ENCODE measurements at places on chromosomes 3 and 15.

- DNase-seq, result no peak
Measured at GRCh38 chr3:142987080-142987700, 14.2 kb upstream of the U2SURP start.

DNA sequence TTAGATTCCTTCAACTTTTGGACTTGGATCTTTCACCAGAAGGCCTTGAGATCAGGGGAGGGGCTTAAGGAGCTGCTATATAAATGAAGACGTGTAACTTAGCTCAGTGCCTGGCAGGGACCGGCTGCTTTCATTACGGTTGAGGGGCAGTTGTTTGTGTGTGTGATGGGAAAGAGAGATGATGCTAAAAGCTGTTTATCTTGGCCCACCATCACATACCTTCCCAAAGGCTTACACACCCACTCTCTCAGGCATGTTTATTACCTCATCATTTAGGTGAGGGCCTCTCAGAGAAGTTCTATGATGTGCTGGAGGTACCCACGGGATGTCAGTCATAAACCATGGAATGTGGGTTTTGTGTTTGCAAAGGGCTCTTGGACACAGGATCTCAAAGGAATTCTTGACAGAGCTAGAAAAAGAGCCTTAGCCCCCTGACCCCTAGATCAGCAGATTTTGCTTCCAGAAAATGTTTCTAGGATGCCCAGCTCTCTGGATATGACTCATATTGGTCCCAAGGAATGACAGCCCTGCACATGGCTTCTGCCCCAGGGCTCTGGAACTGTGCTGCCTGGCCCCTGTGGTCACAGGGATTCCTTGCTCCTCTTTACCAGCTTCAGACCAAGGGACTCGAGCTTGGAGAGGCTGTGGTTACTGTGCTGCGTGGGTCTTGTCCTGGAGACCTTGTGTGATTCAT, 15.9 kb upstream of the SMAD3 start:
- DNase-seq, result peak; percentile 63

GRCh38 chr3:152206243-152206760, 62.4 kb upstream of the MBNL1 start:
- no peak for DNase-seq

DNA sequence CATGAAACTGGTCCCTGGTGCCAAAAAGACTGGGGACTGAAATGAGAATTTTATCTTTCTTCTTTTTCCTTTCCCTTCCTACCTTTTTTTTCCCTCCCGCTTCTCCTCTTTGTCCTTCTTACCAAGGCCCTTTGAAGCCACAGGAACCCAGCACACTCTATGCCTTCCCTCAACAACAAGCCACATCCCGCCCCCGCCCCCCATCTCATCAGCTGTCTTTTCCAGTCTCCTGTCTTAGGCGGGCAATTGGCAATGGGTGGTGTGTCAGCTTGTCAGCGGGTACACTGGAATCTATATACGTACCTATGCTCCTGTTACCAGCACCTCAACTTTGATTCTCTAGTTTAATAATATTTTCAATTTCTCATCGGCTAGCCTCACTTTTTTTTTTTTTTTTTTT, 56.3 kb upstream of the CHD2 start:
- DNase-seq, result no peak

DNA sequence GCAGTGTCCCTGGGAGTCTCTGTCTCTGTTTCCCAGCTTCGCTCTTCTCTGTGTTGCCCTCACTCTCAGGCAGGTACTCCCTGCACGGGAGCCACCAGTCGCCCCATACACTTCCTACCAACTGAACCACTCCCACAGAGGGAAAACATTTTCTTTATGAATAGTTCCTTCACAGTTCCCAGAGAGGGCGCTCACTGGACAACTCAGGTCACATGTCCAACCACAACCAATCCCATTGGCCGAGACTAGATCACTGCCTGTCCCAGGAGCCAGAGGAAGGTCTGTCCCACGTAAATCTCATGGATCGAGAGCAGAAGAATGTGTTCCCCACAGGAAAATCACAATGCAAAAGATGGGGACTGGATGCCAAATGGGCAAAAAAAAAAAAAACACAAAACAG, 26.1 kb downstream of the GRK7 start:
- DNase-seq, result no peak

DNA sequence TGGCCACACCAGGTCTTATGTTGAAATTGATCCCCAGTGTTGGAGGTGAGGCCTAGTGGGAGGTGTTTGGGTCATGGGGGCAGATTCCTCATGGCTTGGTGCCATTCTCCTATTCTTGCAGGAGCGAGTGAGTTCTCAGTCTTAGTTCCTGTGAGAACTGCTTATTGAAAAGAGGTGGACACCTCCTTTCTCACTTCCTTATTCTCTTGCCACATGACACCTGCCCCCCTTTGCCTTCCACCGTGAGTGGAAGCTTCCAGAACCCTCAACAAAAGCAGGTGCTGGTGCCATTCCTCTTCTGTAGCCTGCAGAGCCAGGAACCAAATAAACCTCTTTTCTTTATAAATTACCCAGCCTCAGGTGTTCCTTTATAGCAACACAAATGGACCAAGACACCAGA, 318.1 kb upstream of the MCTP2 start:
- no peak for DNase-seq

GRCh38 chr3:129104051-129104450, 17.6 kb downstream of the RAB43 start:
- DNase-seq, result no peak

- no peak for DNase-seq
Measured at GRCh38 chr15:51793521-51794305, 35.7 kb upstream of the TMOD3 start.

GRCh38 chr15:73794443-73795133, 41.4 kb upstream of the INSYN1 start:
- no peak for DNase-seq

DNA sequence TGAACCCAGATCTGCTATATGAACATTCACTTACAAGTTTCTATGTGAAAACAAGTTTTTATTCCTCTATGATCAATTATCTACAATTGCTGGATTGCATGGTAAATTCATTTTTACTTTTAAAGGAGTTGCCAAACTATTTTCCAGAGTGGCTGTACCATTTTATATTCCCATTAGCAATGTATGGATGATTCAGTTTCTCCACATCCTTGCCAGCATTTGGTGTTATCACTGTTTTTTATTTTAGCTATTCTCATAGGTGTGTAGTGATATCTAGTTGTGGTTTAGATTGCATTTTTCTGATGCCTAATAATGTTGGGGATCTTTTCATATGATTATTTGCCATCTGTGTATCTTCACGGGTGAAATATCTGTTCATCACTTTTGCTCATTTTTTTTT, 78.3 kb downstream of the APBA2 start:
- no peak for DNase-seq

DNA sequence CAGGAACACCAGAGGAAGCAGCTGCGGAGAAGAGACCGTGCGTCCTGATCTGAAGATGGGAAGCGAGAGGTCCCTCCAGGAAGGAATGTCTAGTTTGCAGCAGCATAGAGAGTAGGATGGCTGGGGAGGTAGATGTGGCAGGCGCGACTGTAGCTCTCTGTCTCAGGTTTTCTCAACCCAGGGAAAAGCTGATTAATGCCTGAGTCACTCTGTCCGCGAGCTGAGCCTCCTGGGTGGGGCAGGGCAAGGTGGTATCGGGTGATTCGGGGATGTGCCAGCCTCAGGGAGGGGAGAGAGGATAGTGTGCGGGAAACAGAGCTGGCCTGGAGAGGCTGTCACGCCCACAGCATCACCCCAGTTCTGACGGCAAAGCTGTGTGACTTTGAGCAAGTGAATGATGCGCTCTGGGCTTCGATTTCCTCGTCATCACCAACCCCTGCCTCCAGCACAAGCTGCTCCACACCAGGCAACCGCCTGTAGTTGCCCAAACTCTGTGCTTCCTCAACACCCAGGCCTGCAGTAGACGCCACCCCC, 28.4 kb downstream of the CPN2 start:
- no peak for DNase-seq

All from BJ (cell line).